Stimulated activated naive B cell treated with anti-CD40 and anti-IgM and Interleukin-4, amounts not matched to agents 10 μg/mL and 1 μg/mL and 100 μg/mL, for 72 hours (primary cell): ENCODE measurements at places on chromosomes 2 and 18.

- DNase-seq, result no peak
Observed at GRCh38 chr18:44079606-44080005, 601.1 kb upstream of the SETBP1 start.

DNA sequence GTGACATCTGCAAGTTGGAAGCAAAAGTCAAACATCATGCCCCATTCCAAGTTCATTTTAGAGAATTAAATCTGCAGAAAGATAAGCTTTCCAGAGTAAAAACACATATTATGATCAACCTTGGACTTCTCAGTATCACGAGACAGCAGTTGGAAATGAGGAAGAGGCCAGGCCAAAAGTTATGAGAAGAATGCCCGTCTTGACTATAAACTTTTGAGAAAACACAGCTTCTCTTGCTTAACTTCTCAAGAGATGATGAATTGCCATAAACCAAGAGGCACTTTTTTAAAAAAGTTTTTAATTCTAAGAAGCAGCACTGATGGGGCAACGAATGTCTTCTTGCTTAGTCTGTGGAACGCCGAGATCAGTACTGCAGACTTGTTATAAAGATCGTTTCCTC is 52.6 kb upstream of the NFU1 start:
- no peak for DNase-seq

DNA sequence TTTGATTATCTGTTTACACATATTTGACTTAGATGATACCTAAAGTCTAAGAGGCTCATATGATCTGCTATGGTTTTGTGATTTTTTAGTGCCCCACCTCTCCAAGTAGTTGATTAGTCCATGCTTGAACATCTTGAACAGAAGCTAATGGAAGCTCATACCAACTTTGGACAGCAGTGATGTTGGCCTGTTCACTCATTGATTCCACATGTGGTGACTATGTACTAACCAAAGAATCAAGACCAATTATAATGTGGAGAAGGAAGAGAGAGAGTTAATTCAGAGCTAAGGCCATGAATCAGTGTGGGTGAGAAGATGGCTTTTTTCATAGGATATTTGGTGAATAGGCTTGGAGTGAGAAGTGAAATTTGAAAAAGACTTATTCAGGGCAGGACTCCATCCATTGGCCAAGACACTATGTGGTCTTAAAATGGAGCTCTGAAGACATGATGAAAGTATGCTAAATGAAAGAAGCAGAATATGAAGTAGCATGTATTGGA is 178.3 kb upstream of the TWIST2 start:
- DNase-seq, result no peak

- DNase-seq, result no peak
Observed at GRCh38 chr2:236117861-236118269, 50.3 kb downstream of the GBX2 start.

DNA sequence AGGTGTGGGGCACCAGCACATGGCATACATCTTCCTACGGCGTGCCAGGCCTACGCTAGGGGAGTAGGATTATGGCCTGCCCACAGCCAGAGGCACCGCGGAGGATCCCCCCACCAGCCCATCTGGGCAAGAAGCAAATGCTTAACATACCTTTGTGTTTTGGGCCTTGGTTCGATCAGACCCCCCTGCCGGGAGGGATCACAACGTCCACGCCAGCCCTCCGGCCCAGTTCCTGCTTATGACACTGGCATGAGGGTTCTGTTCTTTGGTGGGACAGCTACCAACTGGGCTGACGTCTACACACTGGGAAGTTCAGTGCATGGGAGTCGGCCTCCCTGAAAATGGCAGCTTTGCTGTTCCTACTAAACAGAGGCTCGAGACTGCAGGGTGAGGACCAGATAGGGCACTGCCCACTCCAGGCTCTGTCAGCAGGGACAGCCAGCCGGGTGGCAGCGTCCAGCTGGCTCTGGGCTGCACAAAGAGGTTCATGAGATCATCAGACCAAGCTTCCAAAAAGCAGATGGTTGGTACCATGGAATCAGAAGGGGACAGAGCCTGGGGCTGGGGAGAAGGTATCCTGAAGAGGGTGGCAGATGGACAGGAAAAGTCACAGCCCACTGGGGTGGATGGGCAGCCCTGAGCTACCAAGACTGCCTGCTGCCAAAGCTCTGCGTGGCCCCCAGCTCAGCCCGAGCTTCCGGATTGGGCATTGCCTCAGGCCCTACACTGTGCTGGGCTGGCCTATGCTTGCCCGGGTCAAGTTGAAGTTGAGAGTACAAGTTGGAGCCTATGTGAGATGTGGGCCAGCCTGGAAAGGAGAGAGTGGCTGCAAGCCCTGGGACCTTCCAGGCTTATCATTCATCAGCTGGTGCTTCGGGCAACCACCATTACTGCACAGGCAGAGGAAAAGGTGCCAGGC is 61.7 kb upstream of the TEX51 start:
- no peak for DNase-seq

- no peak for DNase-seq
Observed at GRCh38 chr2:145543155-145543554, 1023.2 kb upstream of the ZEB2 start.

GRCh38 chr18:8717011-8717770 is 11.8 kb downstream of the MTCL1 start:
- DNase-seq, result no peak

- DNase-seq, result no peak
Observed at GRCh38 chr18:54278615-54279014, 9.3 kb downstream of the POLI start.

DNA sequence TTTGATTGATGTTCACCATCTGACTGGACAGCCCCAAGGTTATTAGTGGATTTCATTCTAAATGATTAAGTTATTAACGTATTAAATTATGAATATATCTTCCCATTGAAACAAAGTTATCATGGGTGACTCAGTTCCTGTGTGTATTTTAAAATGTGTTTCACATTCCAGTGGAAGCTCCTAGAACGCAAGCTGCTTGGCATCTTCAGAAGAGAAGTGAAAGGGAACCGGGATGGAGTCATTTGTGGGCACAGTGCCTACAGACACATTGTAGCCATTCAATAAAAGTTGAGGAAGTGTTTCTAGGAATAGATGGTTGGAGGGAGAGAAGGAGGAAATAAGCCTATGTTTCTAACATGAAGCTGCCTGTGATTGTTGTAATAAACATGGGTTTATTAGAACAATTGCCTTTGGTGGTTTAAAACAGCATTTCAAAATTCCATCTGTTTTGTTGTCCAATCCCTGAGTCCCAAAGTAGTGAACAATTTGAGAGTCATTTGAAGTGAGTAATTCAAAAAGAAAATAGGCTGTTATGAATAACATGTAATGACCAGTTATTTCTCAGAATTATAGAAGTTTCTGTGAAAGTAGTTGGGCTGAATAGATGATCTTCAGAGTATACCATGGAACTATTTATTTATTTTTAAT is 143.5 kb downstream of the PKP4 start:
- DNase-seq, result no peak

GRCh38 chr2:61439241-61440002 is 31.5 kb downstream of the USP34 start:
- no peak for DNase-seq

DNA sequence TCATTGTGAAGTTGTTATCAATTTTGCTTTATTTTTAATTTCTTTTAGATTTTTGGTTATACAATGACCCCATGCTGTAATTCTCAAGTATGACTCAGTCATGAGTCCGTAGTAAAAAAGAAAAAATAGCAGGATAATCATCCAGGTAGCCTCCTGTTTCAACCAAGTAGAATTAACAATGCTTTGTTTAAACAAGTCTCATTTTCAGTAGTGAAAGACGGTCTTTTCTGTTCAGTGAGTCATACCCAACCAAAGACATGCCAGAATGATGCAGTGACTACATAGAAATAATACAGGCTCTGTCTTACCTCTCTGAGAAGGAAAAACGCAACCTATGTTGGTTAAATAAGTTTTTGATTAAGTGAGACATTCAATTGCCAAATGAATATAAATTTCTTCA is 67.8 kb upstream of the DSC1 start:
- no peak for DNase-seq

DNA sequence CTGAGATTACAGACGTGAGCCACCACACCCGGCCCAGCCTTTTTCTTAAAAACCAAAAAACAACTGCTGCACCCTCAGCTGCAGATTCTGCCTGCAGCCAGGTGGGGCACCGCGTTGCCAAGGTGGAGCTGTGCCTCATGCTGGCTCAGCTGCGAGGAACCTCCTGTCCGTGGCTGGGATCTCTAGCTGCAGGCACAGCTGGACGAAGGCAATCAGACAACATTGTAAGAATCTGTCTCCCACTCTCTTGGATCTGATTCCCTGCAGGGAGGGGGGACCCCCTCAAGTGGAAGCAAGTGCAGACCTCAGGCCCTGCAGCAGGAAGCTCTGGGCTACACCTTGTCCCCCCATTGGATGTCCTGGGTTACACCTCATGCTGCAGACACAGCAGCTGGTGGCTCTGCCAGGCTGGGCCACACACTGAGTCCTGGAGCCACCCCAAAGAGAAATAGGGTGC is 24.1 kb downstream of the CIDEA start:
- DNase-seq, result no peak

GRCh38 chr2:226791056-226791486 is 8.5 kb downstream of the IRS1 start:
- no peak for DNase-seq

- DNase-seq, result peak; percentile 33
Observed at GRCh38 chr2:88690591-88691338, 708 bp upstream of the RPIA start.

GRCh38 chr2:121521359-121521758 is 9.3 kb upstream of the RNU4ATAC start:
- no peak for DNase-seq

- DNase-seq, result no peak
Observed at GRCh38 chr2:101012054-101012705, 10.1 kb downstream of the RPL31 start.

GRCh38 chr2:133942398-133942797 is 311.5 kb upstream of the MGAT5 start:
- DNase-seq, result no peak

GRCh38 chr2:167240671-167241070 is 352.4 kb downstream of the XIRP2 start:
- no peak for DNase-seq

- no peak for DNase-seq
Observed at GRCh38 chr18:36372903-36373311, 75.4 kb downstream of the FHOD3 start.
